ENCODE measurements at places on chromosomes 1 and 21.
A peak's percentile ranks its signal among the peaks of the same experiment; 100 is the strongest.

DNA sequence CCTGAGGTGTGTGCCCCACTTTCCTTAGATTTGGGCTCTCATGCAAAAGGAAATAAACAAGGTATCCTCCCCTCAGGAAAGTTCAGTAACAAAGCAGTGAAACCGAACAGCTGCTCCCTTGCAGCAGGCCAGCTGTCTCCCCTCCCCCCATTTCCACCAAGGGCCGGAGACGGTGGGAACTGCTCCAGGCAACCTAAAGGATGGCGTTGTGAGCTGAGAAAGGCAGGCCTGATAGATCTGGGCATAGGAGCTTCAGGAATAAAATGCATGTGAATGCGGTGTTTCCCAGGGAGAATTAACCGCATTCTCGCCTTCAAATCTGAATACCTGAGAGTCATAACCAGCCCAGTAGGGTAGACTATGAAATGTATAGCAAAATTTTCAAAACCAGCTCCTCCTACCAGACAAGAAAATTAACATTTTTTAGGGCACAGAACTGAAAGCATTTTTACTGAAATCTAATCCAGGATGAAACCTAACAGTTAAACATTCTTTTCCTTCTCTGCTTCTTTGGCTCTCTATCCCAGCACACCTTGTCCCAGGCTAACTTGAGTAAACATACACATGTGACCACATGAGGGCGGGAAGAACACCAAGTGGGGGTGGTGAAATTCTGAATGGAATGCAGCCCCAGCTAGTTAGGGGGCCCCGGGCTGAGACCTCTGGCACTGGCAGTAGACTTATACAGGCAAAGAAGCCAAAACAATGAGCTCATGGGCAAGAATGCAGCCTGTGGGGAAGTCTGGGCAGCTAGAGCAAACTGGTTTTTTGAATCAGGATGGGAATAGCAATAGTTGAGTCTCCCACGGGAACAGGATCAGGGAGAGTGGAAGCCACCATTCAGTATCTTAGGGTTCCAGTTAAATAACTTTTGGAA lies 11.5 kb downstream of the MCL1 start:
- DNase-seq, result peak; percentile 50

DNA sequence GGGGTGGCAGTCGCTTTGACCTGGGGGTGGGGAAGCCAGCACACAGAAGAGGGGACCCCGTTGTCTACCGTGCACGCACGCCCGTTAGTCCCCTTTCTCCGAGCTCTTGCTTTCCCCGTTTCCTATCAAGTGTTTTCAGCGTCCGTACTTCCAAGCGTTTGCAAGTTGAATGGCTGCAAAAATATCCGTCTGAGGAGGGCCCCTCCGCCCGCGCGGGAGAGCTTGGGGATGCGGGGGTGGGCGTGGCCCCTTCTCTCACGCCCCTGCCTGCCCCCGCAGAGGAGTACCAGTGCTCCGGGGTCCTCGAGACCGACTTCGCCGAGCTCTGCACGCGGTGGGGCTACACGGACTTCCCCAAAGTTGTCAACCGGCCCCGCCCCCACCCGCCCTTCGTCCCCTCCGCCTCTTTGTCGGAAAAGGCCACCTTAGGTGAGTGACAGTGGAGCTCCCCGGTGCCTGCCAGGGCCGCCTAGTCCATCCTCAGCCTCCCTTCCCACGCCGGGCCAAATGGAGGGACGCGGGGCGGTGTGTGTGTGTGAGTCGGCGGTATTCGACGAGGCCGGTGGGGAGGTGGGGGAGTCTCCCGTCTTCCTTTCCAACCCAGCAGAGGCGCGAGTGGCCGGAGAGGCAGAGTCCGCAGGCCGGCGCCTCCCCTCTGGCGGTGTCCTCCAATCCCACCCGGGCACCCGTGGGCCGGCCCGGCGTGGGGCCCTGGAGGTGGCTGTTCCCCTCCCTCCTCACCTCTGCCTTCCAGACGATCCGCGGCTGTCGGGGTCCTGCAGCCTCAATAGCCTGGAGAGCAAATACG lies 3.4 kb downstream of the LRRC71 start:
- no peak for DNase-seq

DNA sequence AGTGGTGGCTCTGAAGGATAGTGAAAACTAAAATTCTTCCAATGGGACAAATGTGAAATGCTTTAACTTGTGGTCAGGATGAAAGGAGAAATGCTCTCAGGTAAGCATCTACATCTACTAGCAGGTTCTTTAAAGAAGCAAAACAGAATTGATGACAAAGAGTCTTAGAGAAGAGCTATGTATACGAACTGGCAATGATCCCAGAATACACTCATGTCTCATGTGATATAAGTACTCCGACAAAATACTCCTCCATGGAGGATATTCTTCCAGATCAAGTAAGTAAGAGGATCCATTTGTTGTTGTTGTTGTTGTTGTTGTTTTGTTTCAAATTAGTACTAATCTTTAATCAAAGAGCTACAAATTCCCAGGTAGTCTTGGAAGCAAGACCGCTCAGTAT lies 174.0 kb upstream of the ATP1B1 start:
- no peak for DNase-seq

DNA sequence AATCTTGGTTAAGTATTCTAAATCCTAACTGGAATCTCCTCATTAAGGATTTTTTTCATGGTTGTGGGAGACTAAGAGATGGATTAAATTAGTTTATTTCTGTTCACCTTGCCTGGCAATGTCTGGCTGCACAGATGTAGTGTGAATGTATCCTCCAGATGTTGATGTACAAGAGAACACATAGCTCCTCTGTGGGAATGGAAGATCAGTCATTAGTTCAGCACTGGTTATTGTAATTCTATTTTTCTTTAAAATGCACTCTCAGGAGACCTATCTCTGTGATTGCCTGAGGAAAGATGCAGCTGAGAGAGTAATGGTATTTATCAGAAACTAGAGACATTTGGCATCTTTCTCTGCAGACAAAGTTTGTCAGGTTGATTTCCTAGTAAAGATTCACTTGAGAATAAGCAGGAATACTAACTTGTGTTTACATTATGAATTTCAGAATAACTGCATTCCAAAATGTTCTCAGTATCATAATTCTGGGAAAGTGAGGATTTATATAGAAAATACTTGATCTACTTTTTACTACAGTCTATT lies 178.6 kb downstream of the GIPC2 start:
- DNase-seq, result no peak

DNA sequence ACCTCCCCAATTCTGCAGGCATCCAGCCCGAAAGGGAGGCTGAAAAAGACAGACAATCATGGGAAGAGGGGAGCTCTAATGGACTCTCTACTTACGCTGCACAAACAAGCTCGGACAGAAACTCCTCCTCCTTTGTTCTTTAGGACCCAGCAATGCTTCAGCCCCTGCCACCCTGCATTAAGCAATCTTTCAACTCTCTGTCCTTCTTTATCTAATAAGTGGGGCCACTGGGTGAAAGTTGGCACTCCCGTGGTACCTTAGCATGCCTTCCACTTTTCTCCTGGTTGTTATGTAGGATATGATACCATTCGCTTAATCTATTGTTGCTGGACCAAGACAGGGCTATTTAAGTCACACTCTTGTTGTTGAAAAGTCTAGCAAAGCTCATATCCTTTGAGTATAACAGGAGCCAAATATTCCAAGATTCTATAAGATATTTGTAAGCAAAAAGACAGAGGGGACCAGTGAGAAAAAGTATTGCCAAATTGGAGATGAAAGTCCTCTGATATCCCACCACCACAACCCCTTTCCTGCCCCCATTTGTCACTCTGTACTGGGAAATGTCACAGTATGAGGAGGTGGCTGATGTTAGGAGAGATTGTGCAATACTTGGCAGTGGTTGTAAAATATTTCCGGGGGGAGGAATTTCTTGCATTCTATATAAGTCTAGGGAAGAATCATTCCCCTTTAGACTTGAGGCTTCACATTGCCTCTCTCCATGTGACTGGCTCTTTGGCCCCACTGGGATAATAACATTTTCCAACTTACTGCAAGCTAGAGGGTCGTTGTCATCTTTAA lies 137.3 kb upstream of the GJB5 start:
- DNase-seq, result no peak

- DNase-seq, result no peak
Observed at GRCh38 chr1:184504955-184505338, 118.1 kb downstream of the C1orf21 start.

- DNase-seq, result no peak
Observed at GRCh38 chr1:106651028-106651762, 405.3 kb upstream of the PRMT6 start.

GRCh38 chr1:177383715-177384114 lies 213.0 kb downstream of the BRINP2 start:
- DNase-seq, result no peak

GRCh38 chr1:102578804-102579203 lies 529.5 kb downstream of the COL11A1 start:
- DNase-seq, result no peak

GRCh38 chr1:202250982-202251381 lies 57.4 kb downstream of the LGR6 start:
- DNase-seq, result no peak

DNA sequence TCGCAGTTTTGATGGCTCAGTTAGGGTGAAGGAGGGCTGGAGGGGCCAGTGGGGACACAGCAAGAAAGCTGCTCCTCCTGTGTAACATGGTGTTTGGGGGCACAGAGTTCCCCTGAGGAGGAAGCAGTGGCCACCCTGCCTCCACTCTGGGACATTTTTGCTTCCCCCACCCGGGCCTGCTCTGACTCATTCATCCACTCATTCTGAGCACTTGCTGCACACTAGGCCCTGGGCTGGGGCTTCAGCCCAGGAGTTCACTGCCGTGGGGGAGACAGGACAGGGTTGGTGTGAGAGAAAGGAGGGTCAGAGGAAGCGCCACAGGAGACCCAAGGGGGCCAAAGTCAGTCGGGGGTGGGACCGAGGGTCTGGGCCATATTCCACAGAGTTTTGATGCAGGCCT lies 41.4 kb upstream of the ACOT11 start:
- DNase-seq, result no peak

GRCh38 chr21:45576838-45577737 lies 34.8 kb upstream of the SLC19A1 start:
- no peak for DNase-seq

GRCh38 chr1:156388174-156389137 lies 19.4 kb downstream of the RHBG start:
- DNase-seq, result no peak

- DNase-seq, result no peak
Observed at GRCh38 chr1:170122366-170122765, 23.4 kb upstream of the NTMT2 start.

DNA sequence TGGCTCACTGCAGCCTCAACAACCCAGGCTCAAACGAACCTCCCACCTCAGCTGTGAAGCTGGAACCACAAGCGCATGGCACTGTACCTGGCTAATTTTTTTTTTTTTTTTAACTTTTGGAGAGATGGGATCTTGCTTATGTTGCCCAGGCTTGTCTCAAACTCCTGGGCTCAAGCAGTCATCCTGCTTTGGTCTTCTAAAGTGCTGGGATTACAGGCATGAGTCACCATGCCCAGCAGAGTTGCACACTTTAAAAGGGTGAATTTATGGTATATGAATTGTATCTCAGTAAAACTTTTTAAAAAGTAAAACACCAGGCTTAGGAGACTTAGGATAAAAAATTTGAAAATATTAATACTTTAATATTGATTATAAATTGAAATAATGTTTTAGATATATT lies 99.1 kb downstream of the CLEC20A start:
- DNase-seq, result no peak

Data from activated T-cell treated with anti-CD3 and anti-CD28 coated beads for 24 hours (primary cell).